HuH-7 (cell line): ENCODE measurements at places on chromosomes 2 and 18.

DNA sequence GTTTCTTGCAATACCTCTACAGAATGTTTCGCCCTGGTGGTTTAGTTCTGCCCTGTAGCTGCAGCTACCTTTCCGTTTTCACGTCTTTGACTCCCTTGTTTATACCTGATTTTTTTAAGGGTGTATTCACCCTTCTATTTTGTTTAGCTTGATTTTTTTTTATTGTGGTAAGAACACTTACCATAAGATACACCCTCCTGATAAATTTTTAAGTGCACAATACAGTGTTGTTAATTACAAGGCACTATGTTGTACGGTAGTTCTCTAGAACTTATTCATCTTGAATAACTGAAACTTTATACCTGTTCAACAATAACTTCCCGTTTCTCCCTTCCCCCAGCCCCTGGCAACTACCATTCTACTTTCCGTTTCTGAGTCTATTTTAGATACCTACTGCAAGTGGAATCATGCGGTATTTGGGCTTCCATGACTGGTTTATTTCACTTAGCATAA is 48.9 kb upstream of the NABP1 start:
- no peak for DNase-seq

DNA sequence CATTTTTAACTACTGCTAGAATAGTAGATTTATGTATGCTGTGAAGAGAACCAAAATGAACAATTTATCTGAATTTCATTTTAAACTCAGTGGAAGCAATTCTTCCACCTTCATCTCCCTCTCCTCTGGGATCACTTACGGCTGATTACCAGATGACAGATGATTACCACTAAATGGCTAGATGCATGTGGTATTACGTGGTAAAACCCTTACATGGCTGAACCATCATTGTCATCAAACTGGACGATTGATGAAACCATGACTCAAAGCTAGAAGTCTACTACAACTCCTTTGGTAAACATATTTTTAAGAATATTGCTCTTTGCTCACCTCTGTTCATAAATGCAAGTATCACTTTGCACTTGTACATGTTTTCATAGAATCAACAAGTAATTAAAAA is 48.5 kb upstream of the DOCK10 start:
- no peak for DNase-seq

DNA sequence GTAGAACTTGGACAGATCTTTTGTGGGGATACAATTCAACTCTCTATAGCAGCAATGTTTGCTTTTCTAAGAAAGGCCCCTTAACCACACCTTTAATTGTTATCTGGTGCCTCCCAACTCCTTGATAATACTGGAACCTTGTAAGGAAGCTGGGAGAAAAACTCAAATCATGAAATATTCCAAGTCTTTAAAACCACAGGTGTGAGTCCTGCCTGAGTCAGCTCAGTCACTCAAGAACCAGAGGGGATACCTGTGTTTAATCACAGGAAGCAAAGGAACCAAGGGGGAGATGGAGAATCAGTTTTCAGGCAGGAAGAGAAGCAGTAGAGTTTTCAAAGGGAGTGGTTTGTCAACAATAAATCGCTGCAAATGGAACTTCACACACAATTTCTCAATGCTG is 159.9 kb downstream of the LAMA3 start:
- no peak for DNase-seq

- no peak for DNase-seq
Measured at GRCh38 chr18:59941331-59941730, 41.5 kb downstream of the PMAIP1 start.

- DNase-seq = no peak
Measured at GRCh38 chr2:177193240-177193639, 19.4 kb upstream of the HNRNPA3 start.

- DNase-seq = peak; percentile 37
Measured at GRCh38 chr2:206164261-206164862, 4.7 kb downstream of the EEF1B2 start.

GRCh38 chr2:48424866-48425265 is 105.1 kb upstream of the STON1 start:
- no peak for DNase-seq

DNA sequence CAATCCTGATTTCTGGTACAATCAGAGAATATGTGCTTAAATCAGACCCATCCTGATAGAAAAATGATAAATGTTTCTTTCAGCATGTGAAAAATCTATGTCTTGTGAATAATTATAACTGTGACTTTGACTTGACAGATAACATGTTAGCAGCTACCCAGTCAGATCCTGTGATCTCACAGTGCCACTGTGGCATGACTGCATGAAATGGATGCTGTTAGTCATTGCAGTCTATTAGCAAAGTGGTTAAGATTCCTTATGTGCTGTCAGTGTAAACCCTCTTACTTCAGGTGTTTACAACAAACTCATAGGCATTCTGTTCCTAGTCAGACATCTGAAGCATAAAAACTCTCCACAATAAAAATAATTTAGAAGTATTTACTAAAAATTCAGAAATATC is 244.6 kb upstream of the RND3 start:
- DNase-seq = no peak

DNA sequence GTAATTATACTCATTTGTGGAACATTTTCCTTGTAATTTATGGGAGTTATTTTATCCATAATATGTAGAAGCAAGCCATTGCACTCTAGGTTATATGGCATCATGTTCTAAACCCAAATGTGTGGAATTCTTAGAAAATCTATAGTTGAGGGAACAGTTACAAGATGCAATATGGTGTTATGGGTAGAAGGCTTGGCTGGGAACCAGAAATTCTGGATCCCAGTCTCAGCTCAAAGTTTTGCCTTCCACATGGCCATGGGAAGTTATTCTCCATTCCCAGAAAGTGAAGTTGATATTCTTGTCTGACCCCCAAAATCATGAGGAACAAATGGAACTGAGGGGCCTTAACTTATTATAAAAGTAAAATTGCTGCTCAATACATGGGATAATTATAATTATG is 38.0 kb downstream of the KIF5C start:
- no peak for DNase-seq

- DNase-seq = no peak
Measured at GRCh38 chr2:193272011-193272410, 1077.3 kb upstream of the TMEFF2 start.

- DNase-seq = no peak
Measured at GRCh38 chr2:85956646-85957039, 67.9 kb upstream of the ST3GAL5 start.

GRCh38 chr2:220148471-220149248 is 521.2 kb downstream of the SLC4A3 start:
- no peak for DNase-seq
